ENCODE measurements at places on chromosomes 16 and 17. TPM values are rescaled to one million over a fixed set of nuclear protein-coding genes. Genes with fewer than 3 reads are reported as not detected.

- no peak for DNase-seq
Observed at GRCh38 chr16:9039210-9039609, 52.2 kb upstream of the HAPSTR1 start.

SPATA22 gene
- total RNA-seq = not detected

GRCh38 chr17:38333635-38334295 lies 10.0 kb downstream of the GPR179 start:
- peak; percentile 10 for DNase-seq

CES3 gene
- 0.96 TPM for total RNA-seq

VMO1 gene
- 0.17 TPM for total RNA-seq

GRCh38 chr17:13429201-13429600 lies 172.5 kb downstream of the HS3ST3A1 start:
- peak; percentile 85 for DNase-seq

PIRT gene
- not detected for total RNA-seq

SLFN5 gene
- total RNA-seq = 38.5 TPM
